HAP-1 (cell line): ENCODE measurements at places on chromosomes 3 and 15.

DNA sequence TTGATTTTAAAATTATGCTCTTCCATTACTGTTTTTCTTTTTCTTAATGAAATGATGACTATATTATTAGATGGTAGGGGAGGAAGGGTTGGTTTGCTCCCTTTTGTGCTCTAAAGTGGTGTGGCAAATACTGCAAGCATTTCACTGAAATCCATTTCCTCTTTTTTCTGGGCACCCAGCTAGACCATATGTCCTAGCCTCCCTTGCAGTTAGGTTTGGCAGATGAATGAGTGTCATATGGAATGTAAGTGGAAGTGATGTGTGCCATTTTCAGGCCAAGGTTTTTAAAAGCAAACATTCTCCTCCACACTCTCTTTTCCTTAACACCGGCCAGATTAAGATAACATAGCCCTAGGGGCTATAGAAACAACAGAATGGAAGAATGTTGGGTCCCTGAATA lies 363.0 kb downstream of the FGF12 start:
- DNase-seq: no peak

DNA sequence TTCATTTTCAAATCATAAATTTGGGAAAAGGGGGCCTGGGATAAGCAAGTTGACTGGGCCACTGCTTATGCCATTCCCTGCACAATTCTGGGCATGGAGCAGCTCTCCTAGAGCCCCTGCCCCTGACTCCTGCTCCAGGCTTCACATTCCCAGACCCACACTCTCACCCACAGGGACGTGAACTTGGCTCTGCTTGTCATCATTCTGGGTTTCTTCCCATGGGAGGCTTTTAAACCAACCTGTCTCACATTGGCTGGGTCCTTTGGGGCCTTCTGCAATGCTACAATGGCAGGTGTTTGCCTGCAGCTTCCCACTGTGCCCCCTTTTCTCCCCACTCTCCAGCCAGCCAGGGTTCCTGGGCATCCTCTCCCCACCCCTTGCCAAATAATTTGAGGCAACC lies 49.1 kb downstream of the CYP19A1 start:
- no peak for DNase-seq

DNA sequence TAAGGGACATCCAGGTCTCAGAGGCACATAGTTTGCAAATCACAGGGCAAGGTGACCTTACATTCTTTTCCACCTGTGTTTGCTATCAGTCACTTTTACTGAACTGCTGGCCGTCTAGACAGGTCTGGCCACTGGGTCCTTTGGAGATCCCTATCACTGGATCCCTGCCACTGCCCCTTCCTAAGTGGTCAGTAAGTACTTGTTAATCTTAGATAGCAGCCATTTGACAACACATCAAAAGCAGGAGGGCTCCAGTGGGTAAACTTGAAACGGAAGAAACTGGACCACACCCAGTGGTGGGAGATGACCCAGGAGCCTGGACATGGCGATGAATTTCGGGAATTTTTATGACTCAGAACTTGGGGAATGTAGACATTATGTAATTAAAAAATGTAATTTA lies 28.9 kb upstream of the RASGRP1 start:
- no peak for DNase-seq

GRCh38 chr15:40146037-40146436 lies 14.8 kb upstream of the BUB1B start:
- DNase-seq: no peak

- no peak for DNase-seq
These were observed 96.5 kb upstream of the PRR23E start for GRCh38 chr3:127096256-127097071.

DNA sequence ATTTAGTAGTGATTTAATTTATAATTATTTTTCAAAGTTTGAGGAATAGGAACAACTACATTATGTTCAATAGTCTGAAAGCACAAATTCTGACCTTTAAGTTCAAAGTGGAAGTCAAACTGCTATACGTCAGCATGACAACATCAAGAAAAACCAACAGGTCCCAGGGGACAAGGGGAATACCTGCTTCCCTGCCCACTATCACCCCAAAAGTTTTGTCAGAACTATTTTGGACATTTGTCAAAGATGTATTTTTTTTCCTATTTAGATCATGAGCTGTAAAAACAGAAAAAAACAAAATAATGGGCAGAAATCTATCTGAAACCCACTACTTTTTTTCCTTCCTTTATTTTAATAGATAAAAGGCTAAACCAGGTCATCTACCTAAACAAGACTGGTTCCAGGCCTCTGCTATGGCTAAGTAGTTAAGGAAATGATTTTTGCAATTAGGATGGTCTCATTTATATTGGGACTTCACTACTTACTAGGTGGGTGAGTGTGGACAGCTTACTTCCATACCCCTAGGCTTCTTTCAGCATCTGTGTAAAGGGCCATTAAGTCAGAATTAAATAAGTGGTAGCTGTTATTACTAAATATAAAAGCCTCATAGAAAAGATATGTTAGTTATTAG lies 746.3 kb downstream of the FHIT start:
- DNase-seq: no peak

DNA sequence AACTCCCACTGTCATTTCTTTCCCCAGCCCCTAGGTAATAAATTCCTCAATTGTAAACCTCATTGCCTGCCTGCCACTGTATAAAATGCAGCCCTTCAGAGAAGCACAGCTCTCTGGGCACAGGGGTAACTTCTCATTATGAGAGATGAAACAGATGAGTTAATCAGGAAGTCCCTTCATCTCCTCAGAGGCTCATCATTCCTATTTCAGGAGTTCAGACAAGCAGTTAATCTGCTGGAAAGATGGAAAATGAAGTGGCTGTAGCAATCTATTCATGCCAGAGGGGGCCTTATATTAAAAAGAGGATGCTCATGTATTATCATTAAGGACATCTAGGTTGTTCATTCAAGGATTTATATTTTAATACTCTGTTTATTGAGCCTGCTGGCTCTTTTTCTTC lies 519.5 kb upstream of the LMCD1 start:
- no peak for DNase-seq

GRCh38 chr3:33729993-33730392 lies 11.9 kb upstream of the CLASP2 start:
- no peak for DNase-seq

DNA sequence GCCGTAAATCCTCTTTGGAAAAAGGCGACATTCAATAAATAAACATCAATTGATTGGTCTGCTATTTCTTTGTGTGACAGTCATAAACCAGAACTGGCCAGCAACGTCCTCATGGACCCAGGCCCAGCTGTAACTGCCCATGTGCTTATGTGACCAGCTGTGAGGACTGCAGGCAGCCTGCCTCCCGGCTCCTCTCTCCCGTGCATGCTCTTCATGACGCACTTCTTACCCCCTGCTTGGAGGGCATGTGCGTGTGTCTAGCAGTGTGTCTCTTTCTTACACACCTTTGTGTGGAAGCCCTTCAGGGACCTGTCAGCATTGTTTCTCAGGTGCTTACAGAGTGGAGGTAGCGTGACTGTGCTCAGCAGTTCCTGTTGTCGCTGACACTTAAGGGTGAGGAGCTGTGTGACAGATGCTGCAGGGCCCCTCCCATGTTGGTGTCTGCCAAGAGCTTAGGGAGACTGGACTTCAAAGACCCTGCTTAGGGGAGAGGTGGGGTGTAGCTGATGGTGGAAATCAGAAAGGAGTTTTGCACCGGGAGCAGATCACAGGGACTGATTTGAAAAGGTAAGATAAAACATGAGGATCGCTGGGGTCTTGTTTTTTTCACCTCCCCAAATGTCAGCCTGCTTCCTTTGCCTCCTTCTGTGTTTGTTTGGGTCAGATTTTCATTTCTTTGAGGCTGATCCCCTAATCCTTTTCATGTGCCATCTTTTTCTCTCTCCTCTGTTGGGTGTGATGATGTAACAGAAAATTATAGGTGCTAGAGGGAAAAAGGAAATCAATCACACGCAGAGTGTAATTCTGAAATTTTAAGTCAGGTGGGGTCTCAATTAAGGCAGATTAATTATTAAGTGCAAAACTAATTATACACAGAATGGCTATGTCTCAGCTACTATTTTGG lies 2.1 kb downstream of the PODXL2 start:
- DNase-seq: no peak

- no peak for DNase-seq
These were observed 11.1 kb upstream of the KIF7 start for GRCh38 chr15:89666184-89666857.

DNA sequence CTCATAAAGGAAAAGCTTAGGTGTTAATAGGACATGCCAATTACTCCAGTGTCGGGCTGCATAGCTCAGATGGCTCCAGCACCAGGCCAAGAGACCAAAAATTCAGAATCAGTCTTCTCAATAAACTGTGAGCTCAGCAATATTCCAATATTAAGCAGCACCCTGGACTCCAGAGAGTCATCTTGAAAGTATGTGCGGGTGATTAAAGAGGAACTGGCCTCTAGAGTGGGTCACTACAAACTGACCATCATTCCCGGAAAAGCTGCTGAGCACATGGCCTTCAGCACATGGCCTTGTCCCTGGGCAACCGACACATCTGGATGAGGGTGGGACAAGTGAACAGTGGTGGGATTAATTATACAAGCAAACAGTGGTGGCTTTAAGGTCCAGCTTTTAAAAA lies 59.0 kb downstream of the MAGI1 start:
- DNase-seq: no peak

DNA sequence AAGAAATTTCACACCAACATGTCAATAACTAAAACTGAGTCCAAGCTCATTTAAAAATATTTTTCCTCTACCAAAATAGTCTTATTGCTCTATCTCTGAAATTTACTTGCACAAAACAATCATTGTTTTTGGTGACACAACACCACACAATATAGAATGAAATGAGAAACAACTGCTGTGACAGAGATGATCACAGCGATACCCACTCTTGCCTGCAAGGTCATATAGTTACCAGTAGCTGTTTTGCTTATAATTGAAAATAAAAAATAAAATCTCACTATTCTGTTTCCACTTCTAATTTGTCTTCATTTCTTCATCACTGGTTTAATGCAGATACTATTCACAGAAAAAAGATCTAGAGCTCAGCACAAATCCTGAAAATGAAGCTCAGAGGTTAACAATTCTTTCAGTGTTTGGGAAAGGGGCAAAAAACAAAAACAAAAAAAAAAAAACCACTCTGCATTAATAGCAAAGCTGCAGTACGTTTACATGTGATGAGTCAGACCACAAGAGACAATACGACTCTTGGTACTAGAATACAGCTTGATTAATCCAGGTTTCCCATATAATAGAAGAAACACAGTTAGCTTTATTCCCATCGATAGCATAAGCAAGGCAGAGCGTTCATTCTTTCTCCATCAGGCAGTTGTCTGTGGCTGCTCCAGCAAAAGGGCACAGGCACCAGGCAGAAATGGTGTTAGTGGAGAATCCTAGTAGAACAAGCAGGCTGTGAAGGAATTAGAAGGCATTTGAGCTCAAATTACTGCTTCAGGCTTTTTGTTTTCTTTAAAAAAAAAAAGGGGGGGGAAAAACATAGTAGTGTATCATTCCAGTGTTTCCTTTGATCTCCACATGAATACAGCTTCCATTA lies 773 bp downstream of the ANKRD28 start:
- peak; percentile 38 for DNase-seq

- DNase-seq: no peak
These were observed 121.4 kb downstream of the LMLN start for GRCh38 chr3:198081421-198081844.

- DNase-seq: peak; percentile 69
These were observed 41.8 kb upstream of the CCNL1 start for GRCh38 chr3:157201648-157202278.

DNA sequence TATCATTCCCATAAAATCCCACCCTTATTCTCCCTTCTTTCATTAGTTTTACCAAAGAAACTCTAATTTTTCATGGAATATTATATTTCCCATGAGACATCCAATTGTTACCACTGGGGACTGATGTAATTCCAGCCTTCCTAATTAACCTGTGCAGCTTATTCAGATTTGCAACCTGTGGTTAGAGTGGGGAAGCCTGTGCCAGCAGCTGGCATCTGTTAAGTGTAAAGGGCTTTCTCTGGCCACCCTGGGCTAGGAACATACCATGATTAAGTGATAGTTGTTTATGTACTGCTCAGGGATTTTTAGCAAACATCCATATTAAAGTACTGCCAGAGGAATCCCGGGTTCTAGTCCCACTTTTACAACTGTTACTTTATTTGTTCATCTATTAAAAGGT lies 78.2 kb downstream of the TPRG1 start:
- no peak for DNase-seq

DNA sequence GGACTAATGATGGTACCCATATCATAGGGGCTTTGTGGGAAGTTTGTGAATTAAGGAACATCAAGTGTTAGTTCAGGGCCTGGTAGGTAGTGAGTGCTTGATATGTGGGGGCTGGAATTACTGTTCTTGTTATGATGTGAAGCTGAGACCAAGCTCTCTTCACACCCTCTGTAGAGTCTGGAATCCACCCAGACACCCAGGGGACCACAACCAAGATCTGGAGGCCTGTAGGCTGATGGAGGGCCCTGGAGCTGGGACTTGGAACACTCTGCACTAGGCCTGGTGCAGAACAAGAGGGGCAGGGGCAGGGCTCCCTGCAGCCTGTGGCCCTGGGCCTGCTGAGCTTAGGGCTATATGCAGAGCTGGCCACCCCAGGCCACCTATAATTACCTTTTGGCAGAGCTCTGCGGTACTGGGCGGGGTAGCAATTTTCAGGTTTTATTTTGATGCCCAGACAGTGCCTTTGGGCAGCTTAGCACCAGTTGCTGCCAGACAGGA lies 13.1 kb upstream of the PRKCD start:
- no peak for DNase-seq

DNA sequence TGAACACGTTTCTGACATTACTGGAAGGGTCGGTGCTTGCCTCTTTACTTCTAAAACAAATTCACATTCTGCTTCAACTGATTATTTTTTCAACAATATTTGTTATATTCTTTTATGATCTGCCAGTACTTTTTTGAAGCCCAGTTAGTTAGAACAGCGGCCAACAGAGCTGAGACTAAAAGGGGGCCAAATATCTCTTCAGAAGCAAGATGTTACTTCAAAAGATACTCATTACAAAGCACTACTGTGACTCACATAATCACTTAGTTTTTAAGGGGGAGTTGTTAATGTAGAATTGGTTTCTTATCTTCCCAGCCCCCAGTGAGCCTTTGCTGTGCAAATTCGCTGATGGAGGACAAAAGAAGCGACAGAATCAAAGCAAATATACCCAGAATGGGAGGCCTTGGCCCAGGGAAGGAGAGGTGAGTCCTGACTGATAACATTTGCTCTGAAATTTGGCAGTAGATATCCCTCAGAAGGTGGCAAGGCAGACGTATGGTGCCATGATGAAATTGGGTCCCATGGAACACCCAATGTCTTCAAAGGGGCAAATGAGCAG lies 587.8 kb downstream of the RBMS3 start:
- no peak for DNase-seq

GRCh38 chr3:141129049-141129448 lies 77.9 kb downstream of the SPSB4 start:
- DNase-seq: no peak

DNA sequence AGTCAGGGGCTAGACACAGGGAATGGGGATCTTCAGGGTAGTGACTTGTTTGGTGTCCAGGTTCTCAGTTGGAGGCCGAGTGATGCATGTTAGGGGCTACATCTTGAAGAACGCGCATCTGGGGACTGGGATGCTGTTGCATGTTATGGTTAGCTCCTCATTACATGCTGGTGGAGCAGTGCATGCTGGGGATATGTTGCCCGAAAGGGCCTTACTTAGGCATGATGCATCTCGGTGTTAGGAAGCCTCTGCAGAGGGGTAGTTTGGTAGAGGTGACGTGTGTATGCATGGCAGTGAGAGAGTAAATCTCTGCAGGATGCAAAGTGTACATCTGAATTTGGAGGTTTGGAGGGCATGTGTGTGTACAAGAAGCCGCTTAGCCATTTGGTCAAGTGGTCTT lies 2.4 kb downstream of the EIF4G1 start:
- no peak for DNase-seq
